ENCODE measurements at places on chromosomes 11 and 22. TPM values are rescaled to one million over a fixed set of nuclear protein-coding genes. Genes with fewer than 3 reads are reported as not detected.
A peak's percentile ranks its signal among the peaks of the same experiment; 100 is the strongest.

DNA sequence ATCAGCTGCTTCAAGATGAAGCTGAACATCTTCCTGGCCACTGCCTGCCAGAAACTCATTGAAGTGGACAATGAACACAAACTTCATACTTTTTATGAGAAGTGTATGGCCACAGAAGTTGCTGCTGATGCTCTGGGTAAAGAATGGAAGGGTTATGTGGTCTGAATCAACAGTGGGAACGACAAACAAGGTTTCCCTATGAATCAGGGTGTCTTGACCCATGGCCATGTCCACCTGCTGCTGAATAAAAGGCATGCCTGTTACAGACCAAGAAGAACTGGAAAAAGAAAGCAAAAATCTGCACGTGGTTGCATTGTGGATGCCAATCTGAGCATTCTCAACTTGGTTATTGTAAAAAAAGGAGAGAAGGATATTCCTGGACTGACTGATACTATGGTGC, 22.2 kb upstream of the BIRC3 start:
- DNase-seq = no peak

GRCh38 chr22:24155627-24156140, 25.6 kb upstream of the SUSD2 start:
- DNase-seq = peak; percentile 70

- no peak for DNase-seq
These were observed 105.4 kb downstream of the MIAT start for GRCh38 chr22:26762503-26763472.

GRCh38 chr11:69546735-69547370, 65.4 kb downstream of the LINC01488 start:
- no peak for DNase-seq

- DNase-seq = no peak
These were observed 292.6 kb downstream of the SWAP70 start for GRCh38 chr11:9956483-9956882.

DNA sequence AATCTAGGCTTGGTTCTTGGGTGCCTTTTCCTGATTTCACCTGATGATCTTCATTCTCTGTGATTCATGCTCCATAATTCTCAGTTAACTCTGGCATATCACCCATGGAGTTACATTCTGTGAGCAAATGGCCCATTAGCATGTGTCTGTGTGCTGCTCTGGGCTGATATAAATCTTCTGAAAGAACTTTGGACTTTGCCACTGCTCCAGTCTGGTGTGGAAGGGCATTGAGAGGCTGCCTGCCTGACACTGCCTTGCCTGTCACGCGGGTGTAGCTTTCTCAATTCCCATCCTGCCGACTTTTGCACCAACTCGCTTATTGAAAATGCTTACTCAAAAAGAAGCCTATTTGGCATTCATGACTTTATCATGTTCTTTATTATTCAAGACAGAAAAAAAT, 42.2 kb downstream of the FAT3 start:
- no peak for DNase-seq

DNA sequence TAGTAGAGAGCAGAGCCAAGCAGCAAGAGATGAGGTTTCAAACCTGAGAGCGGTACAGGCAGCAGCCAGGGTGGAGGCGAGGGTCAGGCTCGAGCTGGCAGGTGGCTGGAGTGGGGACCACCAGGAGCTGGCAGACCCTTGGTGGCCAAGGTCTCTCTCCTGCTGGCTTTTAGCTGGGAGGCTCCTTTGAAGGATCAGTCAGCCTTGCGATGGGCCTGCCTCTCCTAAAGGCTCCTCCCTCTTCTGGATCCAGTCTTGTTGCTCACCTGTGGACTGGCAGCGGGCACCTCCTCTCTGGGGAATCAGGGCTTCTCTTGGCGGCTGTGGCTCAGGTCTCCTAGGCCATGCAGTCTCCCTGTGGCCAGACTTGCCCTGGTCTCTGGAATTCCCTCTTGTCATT, 24.8 kb downstream of the TPST2 start:
- DNase-seq = no peak

DNA sequence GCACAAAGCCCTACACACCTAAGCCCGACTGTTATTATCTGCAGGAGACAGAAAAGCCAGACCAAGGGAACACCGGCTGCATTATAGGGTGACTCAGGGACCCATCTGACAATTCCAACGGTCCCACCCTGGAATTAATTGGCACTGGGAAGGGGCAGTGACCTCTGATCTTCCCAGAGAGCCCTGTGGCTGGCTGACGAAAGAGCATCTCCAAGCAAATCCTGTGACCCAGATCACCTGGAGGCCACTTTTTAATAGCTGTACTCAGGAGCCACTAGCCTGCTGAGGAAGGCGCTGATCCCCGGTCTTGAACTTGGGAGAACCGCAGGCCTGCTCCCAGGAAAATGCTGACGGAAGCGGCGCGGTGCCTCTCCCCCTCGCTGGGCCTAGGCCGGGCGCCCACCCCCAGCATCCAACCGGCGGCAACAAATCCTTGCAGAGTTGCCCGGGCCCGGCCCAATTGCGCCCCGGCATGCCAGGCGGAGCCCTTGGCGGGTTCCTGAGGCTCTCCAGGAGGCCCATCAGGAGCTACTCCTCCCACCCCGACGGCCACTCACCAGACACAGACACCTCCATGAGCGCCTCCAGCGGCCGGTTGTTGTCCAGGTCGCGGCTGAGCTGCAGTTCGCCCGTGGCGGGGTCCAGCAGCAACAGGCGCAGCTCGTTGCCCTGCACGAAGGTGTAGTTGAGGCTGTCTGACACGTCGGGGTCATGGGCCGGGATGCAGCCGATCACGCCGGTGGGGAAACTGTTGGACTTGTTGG, 4.2 kb downstream of the CELSR1 start:
- no peak for DNase-seq

- no peak for DNase-seq
These were observed 931.1 kb upstream of the TENM4 start for GRCh38 chr11:80371931-80372330.

Gene ACCS
- 8.2 TPM for total RNA-seq

Gene NXPE4
- not detected for total RNA-seq

Gene CBLIF
- not detected for total RNA-seq

Gene KRTAP5-11
- total RNA-seq = not detected

Gene MYO7A
- total RNA-seq = 7.7 TPM

Gene MOGAT2
- total RNA-seq = not detected

Gene LDHAL6A
- not detected for total RNA-seq

Gene TREH
- not detected for total RNA-seq

Gene MPEG1
- total RNA-seq = not detected
